ENCODE measurements at places on chromosomes 7 and 10.

GRCh38 chr7:92798517-92799249 is 37.7 kb downstream of the CDK6 start:
- DNase-seq = no peak

DNA sequence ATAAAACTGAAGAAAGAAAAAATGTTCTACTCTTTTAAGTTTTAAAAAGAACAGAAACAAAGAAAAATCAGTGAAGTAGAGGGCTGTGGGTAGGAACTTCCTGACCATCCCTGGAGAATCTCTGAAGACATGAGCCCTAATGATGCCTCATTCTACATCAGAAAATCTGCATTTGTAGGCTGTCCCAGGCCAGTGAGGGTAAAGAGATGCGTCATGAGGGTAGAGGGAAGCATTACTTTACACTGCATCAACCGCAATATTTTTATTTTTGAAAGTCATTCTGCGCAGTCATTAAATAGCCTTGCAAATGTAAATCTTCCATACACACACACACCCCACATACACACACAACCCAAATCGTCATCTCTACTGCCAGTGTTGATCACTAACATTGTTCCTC is 82.1 kb upstream of the CABCOCO1 start:
- no peak for DNase-seq

DNA sequence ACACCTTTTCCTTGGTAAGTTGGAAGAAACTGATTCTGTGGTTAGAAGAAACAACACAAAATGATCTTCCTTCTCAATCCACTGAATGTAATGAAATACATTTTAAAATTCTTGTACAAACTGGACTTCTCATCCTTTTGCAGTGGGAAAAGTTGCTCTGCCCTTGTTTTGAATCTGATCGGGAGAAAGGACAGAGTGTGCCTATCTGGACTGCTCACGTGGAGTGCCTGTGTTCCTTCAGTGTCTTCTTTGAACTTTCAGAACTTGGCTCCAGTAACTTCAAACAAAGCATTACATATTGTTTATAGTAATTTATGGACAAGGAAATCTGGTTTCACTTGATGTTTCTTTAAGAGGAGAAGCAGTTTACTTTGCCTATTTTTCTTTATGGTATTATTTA is 17.1 kb downstream of the SLC26A3 start:
- peak; percentile 2 for DNase-seq

- DNase-seq = no peak
Measured at GRCh38 chr10:24202181-24202570, 6.8 kb upstream of the KIAA1217 start.

- DNase-seq = no peak
Measured at GRCh38 chr10:127447197-127447596, 101.9 kb upstream of the NPS start.

- peak; percentile 59 for DNase-seq
Measured at GRCh38 chr10:88038268-88038667, 174.8 kb downstream of the PTEN start.

- DNase-seq = no peak
Measured at GRCh38 chr10:88522715-88523114, 60.4 kb downstream of the RNLS start.

DNA sequence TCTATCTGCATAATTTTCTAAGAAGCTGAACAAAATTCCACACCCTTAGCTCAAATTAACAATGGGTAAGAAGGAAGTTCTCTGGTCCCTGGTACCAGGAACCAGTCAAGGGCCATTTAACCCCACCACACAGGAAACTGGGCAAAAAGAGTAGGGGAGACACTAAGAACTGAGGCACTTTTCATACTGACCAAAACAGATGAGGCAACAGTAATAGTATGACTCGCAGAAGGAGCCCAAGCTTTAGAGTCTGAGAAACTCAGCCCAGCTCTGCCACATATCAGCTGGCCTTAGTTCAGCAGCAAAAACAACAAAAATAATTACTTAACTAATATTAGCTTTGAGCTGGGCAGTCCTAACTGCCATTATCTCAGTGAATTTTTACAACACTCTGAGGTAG is 221.2 kb downstream of the FAM107B start:
- DNase-seq = no peak

- no peak for DNase-seq
Measured at GRCh38 chr10:27366769-27367168, 126.2 kb upstream of the ACBD5 start.

DNA sequence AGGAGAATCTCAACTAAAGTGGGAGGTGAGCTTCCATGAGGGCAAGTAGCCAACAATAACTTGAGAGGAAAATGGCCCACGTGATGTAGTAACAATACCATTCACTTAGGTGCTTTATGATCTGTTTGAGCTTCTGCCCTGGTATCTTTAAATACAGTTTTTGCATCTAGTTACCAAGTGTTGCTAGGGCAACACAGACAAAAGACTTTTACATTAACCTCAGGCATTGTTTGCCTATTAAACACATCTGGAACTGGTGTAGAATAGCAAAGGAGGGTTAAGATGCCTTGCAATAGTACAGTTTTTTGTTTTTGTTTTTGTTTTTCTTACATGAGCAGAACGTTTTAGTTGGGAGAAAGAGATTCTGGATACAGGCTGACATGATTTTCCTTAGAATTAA is 97.7 kb upstream of the MTPN start:
- DNase-seq = no peak

DNA sequence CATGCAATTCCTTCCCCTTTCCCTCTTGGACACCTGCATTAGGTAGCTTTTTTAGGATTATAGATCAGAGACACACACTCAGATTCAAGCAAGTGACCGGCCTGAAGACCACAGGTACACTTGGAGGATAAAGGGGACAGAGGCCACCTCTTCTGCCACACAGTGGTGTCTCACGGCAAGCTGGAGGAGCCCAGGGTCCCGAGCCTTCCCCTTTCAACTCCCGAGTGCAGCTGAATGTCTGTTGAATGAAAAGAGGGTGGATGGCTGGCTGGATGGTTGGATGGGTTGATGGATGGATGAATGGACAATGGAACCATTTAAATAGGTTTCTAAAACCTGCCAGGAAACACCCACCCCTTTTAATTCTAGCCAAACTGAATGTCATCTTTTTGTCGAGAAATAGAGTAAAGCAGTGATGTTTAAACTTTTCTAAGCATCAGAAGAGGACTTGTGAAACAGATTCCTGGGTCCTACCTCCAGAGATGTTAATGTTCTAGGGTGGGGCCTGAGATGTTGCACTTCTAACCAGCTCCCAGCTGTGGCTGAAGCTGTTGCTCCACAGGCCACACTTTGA is 49.2 kb upstream of the ZMIZ1 start:
- DNase-seq = no peak

GRCh38 chr10:47047577-47048525 is 136.6 kb downstream of the PTPN20 start:
- peak; percentile 47 for DNase-seq

DNA sequence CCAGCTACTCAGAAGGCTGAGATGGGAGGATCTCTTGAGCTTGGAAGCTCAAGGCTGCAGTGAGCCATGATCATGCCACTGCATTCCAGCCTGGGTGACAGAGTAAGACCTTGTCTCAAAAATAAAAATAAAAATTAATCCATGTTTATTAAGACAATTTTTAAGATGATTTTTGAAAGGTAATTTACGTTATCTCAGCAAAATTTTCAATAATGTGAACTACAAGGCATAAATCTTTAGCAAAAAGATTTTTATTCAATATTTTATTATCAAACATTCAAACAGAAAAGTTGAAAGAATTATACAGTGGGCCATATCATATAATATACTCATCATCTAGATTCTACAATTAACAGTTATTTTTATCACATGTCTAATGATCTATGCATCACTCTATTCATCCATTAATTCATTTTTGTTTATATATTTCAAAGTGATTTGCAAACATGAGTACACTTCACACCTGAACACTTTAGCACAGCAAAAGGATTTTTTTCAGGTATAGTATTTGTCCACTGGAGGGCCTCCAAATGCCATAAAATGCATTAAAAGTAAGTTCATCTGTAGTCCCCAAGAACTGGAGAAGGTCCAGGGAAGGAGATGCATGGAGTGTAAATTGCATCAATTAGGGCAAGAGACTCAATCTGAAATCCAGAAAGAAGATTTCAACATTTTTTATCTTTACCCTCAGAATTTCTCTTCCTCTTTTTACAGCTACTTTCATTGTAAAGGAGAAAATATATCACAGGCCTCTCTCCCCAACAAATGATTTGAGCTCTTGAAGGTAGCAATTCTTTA is 38.6 kb upstream of the RSBN1L start:
- DNase-seq = peak; percentile 17

GRCh38 chr7:74449809-74450397 is 3.8 kb upstream of the GTF2IRD1 start:
- no peak for DNase-seq

DNA sequence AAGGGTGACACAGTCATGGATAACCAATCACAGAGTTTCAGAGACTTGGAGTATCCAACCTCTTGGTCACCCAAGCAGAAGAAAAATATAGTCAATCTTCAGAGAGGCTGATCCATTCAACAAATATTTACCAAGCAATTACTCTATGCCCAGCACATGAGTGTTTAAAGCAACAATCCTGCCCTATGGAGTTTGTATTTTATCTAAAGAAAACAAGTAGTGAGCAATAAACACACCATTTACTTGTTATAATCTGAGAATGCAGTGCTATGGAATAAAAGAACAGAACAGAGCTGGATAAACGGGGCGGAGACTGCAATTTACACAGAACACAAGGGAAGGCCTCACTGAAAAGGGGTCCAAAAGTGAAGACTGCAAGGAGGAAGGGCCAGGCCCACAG is 63.8 kb downstream of the GRB10 start:
- DNase-seq = no peak

DNA sequence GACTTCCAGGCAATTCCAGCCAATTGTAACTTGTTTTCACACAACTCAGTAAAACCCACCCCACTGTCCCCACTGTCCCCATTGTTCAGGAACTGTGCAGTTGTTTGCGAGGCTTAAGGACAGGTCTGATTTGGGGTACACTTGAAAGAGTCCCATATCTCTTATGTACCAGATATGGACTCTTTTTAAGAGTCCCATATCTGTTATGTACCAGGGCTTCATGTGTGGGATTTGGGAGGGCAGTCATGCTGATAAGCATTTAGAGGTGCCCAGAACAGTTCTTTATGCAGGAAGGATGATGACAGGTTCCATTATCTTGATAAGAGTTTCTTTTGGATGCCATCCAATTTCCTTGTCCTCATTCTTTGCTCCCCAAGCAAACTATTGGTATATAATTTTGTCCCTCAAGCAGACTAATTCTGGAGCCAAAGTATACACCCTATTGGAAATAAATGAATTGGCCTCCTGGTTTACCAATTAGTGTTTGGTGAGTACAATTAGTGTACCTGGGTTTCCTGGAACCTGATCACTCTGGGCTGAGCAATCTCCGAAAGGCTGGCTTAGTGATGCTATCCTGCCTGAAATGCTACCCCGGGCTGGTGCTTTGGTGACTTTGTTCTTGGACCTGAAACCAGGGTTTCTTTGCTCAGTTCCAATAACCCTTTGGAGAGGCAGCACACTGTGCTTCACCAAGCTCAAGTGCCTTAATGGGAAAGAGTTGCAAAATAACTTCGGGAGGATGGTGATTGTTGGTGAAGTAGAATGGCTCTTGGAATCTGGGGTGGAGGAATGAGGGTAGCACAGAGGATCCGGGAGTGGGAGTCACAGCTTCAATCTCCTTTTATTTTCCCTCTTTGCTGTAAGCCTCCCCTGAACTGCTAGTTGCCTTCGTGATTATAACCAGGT is 6.2 kb upstream of the DMBT1 start:
- DNase-seq = no peak

DNA sequence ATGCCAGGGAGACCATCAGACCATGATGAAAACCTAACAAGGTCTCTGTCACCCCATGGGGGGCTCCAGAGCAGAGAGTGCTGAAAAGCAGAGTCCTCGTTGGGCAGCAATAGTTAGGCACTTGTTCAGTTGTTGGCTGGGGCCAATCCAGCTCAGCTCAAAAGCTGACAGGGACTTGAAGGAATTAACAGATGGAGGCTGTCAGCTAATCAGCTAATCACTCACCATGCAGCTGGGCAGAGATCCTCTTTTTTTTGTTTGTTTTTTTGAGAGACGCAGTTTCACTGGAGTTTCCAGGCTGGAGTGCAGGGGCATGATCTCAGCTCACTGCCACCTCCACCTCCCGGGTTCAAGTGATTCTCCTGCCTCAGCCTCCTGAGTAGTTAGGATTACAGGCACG is 18.1 kb downstream of the CEP55 start:
- DNase-seq = no peak

DNA sequence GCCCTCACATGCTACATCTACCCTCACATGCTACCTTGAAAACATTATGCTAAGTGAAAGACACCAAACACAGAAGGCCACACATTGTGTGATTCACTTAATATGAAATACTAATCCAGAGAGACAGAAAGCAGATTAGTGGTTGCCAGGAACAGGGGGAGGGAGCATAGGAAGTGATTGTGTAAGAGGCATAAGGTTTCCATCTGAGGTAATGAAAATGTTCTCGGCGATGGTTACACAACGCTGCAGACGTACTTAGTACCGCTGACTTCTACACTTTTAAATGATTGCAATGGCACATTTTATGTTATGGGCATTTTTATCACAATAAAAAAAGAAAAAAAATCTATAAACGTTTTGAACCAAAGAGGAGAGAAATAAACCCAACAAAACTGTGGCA is 742.3 kb downstream of the TYW1 start:
- DNase-seq = no peak

- DNase-seq = no peak
Measured at GRCh38 chr7:8089036-8089780, 120.6 kb downstream of the GLCCI1 start.

DNA sequence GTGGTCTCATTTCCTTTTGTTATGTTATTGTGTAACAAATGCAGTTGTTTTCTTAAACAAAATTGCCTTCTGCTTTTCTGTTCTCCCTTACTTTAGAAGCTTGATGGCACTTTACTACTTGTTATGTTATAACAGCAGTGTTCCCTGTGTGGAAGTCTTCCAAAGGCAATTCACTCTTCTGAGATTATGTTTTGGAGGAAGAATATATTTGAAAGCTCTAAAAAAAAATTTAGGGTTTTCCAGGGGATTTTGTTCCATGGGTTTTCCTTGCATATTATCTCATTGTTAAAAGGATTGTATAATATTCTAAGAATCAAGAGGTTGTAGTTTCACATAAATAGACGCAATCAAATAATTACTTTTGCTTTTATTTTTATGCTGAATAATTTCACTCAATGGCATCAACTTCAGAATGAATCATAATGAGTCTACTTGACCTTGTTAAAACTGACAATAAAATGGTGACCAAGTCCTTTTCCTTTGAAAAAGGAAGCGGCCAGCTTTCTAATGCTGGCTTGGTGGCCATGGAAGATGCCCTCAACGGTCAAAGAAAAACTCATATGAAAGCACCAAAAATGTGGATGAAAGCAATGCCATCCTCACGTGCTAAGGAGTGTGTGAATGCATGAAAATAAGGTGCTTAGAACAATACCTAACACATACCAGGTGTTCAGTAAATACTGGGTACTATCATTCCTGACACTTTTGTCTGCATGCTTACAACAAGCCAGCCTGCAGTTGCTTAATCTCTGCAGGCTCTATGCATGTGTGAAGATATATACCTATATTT is 92.4 kb upstream of the KLF6 start:
- DNase-seq = no peak
